ENCODE measurements at places on chromosomes 13 and 19.
A peak's percentile ranks its signal among the peaks of the same experiment; 100 is the strongest.

- peak; percentile 80 for DNase-seq
Measured at GRCh38 chr19:8578642-8579265, 1.5 kb upstream of the MYO1F start.

DNA sequence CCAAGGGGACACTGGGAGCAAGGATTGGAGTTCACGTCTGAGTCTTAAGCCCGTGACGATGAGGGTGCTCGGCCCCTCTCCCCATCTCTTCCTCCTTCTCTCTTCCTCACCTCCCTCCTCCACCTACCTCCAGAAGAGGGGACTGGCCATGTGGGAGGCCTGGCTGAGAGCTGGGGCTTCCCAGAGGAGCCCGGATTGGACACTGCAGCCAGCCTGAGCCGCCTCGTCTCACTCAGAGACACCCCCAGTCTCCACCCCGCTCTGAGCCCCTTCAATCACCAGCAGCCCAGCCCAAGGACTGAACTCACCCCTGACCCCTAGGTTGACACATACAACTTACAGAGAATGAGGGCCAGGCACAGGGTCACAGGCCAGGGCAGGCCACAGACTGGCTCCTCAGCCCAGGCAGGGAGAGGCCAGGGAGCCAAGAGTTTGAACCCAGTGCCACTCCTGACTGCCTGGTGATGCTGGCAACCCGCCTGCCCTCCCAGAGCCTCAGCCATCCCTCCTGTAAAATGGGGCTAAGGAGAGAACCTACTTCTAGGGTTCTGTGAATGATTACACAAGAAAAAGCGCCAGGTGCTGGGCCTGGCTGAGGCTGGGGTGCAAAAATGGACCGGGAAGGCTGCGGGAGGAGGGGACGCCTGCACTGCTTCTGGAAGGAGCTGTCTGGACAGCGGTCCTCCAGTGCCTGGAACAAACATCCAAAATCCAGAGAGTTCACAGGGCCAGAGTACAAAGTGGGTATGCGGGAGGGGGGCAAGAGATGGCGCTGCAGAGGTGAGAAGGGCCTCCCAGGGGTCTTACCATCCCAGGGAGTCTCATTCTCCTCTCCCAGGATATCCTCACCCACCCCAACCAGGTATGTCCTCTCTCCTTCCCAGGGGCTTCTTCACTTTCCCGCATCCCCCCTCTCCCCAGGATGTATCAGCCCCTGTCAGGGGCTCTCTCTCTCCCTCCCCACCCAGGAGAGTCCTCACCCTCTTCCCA lies 1.1 kb downstream of the CD79A start:
- no peak for DNase-seq

DNA sequence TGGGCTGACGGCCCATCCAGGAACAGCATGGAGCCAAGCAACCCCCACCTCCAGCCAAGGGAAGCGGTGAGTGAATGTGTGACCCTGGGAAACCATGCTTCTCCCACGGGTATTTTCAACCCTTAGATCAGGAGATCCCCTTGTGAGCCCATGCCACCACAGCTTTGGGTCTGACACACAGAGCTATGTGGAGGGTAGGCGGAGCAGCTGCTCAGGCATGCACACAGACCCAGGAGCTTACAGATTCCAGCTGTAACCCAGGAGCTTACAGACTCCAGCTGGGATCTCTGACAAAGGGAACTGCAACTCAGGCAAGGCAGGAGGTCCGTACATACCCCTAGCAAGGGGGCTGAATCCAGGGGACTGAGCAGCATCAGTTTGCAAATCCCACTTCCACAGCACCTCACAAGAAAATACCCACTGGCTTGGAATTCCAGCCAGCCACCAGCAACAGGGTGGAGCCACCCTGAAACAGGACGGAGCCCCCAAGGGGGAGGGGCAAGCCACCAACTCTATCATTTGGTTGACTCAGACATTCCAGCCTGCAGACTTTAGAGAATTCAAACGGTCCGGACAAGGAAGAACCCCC lies 40.8 kb upstream of the RFXAP start:
- peak; percentile 64 for DNase-seq

DNA sequence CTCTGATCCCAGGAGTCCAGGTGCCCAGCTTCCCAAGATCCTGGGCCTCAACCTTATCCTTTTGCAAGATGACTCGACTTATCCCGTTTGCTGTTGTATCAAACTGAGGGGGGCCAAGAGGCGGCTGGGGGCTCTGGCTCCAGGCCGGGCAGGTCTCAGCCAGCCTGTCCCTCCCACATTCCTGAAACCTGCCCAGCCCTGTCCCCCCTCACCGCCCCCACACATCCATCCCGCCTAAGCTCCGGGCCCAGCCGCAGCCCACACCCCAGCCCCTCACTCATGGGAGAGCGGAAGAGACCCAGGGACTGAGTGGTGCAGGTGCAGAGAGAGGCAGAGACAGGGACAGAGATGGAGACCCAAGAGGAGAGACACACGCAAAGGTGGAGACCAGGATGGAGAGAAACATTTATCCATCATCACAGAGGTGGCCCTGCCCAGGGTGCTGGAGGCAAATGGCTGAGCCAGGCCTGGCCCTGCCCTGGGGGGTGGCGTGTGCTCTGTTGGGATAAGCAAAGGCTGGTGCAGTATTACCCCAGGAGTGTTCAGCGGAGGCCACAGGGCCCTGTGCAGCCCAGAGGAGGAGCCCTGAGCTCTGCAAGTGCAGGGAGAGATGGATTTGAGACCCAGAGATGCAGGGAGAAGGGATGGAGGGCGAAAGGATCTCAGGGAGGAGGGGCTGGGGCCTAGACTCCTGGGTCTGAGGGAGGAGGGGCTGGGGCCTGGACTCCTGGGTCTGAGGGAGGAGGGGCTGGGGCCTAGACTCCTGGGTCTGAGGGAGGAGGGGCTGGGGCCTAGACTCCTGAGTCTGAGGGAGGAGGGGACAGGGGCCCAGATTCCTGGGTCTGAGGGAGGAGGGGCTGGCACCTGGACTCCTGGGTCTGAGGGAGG lies 1.6 kb downstream of the BCAM start:
- no peak for DNase-seq

- DNase-seq: no peak
Measured at GRCh38 chr19:49767967-49768581, 1.3 kb downstream of the AP2A1 start.

DNA sequence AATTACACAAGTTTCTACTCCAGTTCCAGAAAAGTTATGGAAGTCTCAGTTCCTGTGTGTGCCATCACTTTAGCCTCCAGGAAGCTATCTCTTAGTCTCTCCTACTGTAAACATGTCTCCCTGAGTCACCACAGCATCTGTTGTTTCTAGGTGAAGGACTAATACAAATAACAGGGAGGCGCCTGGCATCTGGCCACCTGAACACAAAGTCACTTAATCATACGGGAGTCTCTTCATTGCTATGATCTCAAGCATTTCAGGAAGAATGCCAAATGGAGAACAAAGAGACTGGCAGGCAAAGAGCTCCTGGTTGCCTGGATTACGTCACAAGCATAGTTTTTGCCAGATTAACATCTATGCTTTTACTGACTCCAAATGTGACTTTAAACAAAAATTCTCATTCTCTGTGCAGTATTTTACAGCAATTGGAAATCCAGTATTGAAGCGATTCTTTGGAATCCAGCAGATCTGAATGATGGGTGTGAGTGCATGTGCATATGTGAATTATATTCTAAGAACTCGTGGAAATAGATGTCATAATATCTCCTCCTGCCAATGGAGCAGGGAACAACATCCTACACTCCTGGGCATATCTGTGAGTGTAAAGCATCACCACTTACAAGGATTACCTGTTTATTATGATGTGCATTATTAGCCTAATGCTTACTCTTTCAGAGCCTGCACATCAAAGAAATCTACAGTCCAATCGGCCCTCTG lies 572.8 kb downstream of the PCDH9 start:
- peak; percentile 97 for DNase-seq

GRCh38 chr13:82657471-82657870 lies 1224.8 kb downstream of the SLITRK1 start:
- no peak for DNase-seq

DNA sequence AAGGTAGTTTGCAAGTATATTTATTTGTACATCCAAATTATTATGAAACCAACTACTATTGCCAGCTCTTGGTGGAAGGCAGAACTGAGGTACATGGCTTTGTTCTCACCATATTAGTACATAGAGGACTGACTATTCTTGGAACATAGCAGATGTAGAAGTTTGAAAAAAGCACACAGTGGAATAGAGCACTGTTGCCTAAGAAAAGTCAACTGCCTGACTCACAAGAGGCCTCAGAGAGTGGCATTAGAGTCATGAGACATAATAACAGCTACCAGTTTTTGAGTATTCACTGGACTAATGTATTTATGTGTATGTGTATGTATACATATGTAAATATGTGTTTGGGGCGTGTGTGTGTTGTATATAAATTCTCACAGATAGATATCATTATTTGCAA lies 8.3 kb upstream of the PCDH20 start:
- no peak for DNase-seq

DNA sequence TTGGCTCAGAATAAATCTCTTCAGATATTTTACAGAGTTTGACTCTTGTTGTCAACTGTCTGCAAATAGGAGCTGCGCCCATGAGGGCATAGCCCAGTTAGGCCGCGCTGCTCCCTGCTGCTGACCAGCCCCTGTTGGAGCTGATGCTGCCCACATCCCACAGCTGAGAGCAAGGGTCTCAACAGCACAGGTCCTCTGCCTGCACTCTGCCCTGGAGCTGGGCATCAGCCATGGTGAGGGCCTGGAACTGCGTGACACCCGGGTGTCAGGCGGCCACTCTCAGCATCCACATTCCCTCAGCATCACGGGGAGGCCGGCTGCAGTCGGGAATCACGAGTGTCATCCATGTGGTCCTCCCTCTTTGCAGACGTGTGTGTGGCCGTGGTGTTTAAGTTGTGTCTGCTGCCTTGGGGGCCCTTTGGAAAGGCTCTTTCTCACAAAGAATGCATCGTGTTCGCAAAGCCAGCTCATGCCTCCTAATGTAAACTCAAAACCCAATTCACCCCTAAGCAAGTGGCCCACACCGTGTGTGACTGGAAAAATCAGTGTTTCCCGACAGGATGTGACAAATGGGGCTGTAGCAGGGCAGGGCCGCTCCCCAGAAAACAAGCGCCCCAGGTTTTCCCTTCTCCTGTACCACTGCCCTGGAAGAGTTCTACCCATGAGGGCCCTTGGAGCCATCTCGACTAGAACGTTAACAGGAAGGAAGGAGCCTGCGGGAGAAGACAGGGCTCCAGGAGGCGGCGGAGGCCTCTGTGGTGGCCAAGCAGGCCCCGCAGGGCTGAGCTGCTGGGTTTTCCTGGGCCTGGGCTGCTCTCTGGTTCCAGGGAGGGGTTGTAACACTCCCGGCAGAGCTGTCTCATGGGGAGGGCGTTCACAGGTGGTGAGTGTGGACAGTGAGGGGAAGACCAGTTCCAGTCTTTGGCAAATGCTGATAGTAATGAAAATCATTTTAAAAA lies 20.3 kb downstream of the ATP11A start:
- DNase-seq: no peak

- no peak for DNase-seq
Measured at GRCh38 chr19:16496613-16496983, 404 bp downstream of the C19orf44 start.

- DNase-seq: peak; percentile 55
Measured at GRCh38 chr13:109821103-109821502, 34.7 kb upstream of the IRS2 start.

GRCh38 chr19:18782559-18783225 lies 8.4 kb downstream of the COMP start:
- no peak for DNase-seq

- peak; percentile 64 for DNase-seq
Measured at GRCh38 chr19:771332-771785, 20.4 kb downstream of the MISP start.

DNA sequence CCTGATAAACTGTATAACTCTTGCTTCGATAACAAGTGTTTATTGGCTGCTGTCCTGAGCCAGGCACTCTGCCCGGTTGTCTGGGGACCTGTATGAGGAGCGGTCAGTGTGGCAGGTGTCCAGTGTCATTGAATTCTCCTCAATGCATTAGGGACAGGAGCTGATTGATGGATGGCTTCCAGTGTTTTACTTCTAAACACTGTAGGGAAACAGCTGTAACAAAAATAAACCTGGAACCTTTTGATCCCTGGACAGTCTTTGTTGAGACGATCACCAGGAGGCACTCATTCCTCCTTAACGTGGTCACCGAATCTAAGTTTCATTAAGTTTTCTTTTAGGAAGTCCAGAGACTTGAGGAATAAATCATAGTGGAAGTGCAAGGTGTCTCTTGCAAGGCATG lies 17.9 kb downstream of the UBAC2 start:
- no peak for DNase-seq

DNA sequence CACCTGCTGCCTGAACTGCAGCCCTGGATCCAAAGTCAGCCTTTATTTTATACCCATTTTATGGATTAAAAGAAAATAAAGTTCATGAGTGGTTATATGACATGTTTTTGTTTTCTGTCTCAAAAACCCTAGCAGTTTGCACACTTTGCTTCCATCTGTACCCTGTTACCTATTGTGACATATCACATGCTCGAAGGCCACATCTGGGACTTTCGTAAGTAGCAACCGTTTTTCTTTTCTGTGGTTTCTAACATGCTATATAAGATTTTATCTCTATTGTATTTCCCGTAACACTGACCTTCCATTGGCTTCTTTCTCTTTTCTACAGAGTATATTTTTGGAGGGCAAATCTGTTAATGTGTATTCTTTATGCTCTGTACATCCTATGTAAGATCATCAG lies 1007.2 kb downstream of the PCDH9 start:
- no peak for DNase-seq

GRCh38 chr13:25775986-25776385 lies 275.8 kb downstream of the SHISA2 start:
- DNase-seq: no peak

- no peak for DNase-seq
Measured at GRCh38 chr19:6115992-6116391, 5.7 kb upstream of the RFX2 start.

DNA sequence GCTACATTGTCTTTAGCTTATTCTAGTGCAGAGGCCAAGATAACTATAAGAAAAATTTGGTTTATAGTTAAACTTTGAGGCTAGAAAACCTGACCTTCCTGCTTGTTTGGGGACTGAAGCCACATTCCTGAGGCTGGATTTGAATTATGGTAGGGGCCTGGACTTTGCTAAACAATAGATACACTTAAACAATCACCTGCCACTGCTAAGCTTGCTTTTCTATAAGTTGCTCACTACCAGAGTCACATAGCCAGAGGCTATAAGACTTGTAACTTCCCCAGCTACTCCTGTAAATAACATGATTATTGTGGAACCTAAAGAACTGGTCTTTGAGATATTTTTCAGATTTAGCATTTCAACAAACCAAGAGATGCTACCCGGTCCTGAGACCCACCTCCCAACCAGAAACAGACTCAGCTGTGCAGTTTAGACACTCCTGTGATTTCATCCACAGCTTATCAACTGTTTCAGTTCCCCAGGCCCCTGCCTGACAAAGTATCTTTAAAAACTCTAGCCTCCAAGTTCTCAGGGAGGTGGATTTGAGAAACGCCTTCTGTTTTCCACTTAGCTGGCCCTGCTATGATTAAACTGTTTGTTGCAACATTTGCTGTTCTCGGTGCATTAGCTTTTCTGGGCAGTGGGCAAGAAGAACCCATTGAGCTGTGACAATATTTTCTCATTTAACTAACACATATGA lies 77.7 kb downstream of the MIPEP start:
- DNase-seq: no peak

- DNase-seq: peak; percentile 36
Measured at GRCh38 chr13:99008577-99008976, 30.7 kb upstream of the DOCK9 start.
